Putamen (tissue), 1 donor: ENCODE measurements at places on chromosomes 5 and 9.

DNA sequence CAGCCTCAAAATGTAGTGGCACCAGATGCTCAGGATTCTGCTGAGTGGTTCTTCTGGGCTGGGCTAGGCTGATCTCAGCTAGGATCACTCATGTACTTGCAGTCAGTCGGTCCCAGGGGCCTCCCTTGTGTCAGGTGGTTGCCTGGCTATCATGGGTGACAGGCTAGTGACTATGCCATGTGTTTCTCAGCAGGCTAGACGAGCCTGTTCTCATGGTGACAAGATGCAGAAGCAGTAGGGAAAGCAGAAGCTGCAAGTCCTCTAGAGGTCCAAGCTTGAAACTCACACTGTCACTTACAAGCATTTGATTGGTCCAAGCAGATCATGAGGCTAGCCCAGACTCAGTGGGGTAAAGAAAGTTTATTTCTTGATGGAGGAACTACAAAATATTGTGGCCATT lies 15.2 kb upstream of the KCNMB1 start:
- no peak for DNase-seq

GRCh38 chr5:173265433-173265832 lies 30.4 kb upstream of the NKX2-5 start:
- no peak for DNase-seq

GRCh38 chr5:126364206-126364902 lies 58.9 kb upstream of the GRAMD2B start:
- DNase-seq = no peak

GRCh38 chr5:113256671-113257452 lies 177.9 kb downstream of the TSSK1B start:
- no peak for DNase-seq

GRCh38 chr5:133514456-133514855 lies 97.9 kb downstream of the FSTL4 start:
- no peak for DNase-seq

GRCh38 chr5:109309326-109310063 lies 100.3 kb downstream of the PJA2 start:
- peak; percentile 59 for DNase-seq

- DNase-seq = no peak
These were observed 16.5 kb upstream of the SPDL1 start for GRCh38 chr5:169567079-169567478.

DNA sequence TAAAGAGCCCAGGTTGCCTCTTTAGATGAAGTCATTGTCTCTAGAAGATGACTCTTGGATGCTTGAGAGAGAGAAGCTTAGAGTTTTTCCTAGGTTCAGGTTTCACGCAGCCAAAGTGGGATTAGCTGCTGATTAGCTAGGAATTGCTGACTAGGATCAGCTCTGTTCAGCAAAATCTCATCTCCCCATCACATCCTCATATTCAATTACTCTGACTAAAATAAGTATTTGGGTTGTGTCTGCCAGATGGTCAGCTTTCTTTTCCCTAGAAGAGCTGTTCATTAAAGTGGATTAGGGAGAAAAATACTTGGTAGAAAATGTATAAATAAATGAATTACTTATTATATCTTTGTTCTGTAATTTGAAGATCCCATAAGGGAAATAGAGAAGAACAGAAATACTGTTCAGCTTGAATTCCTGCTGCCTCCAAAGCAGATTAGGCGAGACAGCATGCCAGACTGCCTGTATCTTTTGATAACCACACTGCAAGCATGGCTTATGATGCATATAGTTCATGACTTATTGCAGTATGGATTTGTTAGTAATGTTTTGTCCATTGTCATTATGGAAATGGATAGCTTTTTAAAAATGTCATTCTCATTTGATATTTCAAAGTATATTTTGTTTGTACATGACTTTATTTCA lies 184.8 kb upstream of the CD180 start:
- no peak for DNase-seq

DNA sequence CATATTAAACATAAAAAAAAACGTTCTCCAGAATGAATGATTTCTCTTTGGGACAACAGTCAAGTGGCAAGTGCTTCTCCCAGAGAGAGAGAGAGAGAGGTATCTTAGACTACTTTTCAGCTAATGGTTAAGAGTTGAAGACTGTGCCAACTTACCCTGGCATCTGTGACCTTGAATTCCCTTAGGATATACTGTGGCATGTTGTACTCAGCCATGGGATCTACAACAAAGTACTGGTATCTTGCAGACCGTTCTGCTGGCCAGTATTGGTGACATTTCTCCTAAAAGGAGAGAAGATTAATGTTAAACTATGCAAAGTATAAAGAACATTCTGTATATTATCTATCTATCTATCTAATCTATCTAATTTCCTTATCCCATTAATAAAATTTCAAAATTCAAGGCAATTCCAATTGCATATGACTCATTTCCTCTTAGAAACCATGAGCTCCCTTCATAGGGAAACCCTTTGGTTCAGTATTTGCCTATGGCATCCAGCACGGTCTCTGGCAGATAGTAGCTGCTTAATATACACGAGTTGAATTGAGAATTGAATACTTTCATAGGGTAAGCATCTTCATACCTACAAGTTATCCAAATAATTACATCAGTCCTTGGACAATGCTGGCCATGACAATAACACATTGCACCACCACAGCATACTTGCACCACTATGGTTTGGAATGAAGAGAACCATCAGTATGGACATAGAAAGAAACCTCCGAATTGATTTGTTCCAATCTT lies 539.4 kb upstream of the DMAC1 start:
- DNase-seq = no peak

DNA sequence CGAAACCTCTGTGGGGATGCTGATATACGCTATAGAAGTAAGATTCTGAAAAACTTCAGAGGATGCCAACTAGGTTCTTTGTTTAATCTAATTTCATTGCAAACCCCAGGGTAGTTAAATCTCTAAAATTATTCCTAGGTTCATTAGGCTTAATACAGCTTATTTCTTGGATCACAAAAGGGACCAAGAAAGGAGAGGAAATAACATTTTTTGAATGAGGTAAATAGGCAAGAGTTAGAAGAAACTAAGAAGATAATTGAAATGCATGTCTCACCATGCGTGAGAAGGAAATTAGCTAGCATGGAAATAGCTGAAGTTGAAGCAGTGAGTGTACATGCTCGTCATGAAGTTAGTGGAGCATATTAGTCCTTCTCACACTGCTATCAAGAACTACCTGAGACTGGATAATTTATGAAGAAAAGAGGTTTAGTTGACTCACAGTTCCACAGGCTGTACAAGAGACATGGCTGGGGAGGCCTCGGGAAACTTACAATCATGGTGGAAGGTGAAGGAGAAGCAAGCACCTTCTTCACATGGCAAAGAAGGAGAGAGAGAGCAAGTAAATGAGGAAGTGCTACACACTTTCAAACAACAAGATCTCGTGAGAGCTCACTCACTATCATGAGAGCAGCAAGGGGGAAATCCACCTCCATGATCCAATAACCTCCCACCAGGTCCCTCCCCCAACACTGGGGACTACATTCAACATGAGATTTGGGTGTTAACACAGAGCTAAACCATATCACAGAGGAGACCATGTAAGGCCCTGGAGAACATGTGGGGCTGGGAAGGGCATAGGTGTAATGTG lies 125.1 kb upstream of the OSMR start:
- DNase-seq = no peak

- DNase-seq = no peak
These were observed 31.7 kb upstream of the TRIM14 start for GRCh38 chr9:98150721-98151120.

DNA sequence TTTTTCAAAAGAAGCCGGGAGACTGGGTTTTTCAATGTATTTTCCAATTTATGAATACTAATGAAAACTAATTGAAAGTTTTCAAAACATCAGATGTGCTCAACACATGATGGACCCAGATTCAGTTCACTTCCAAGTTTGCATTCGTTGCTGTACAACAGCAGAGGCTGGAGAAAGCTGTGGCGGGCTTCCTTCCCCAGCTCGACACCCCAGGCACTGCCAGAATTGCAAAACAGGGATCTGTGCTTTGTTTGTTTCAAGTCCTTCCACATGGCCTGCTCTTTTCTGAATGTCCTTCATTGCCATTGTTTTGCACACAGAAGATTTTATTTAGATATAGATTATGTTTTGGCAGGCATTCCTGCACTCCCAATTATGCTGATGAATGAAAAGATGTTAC lies 30.3 kb upstream of the INSYN2B start:
- DNase-seq = no peak

GRCh38 chr5:171313481-171314206 lies 4.6 kb downstream of the TLX3 start:
- DNase-seq = no peak

DNA sequence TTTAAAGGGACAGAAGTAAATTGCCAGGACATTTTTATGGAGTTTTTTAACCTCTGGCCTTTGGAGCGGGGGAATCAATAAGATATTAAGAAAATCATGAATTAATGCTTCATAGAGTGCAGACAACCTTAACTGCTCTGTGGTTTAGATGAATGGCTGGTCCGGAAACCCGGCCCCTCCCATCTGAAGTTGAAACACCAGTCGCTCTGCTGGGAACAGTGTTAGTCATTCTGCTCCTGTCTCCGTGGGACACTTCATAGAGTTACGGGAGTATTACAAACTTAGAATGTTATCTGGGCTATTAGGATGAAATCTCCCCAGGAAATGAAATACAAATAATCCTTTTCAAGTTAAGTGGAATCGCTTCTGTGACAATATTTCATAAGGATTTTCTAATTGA lies 110.1 kb upstream of the IRX2 start:
- DNase-seq = no peak

- DNase-seq = no peak
These were observed 2.2 kb downstream of the DNAJB5 start for GRCh38 chr9:34991607-34992375.

- DNase-seq = no peak
These were observed 32.9 kb upstream of the KCNIP1 start for GRCh38 chr5:170470808-170471404.

GRCh38 chr9:38434853-38435252 lies 10.6 kb upstream of the IGFBPL1 start:
- no peak for DNase-seq

GRCh38 chr5:151696470-151697061 lies 9.9 kb upstream of the SPARC start:
- DNase-seq = no peak

DNA sequence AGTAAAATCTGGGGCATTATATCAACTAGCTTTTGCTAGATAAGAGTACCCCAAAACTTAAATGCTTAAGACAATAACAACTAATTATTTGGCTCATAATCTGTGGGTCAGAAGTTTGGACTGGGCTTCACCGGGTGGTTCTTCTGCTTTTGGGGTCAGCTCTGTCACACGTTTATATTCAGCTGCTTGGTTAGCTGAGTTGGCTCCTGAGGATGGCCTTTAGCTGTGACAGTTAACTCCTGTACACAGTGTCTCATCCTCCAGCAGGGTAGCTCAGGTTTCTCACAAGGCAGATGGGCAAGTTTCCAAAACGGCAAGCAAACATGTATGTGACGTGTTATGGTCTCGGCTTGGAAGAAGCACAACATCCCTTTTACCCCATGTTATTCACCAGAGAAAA lies 488.2 kb downstream of the TLE4 start:
- no peak for DNase-seq

GRCh38 chr5:127649018-127649439 lies at the start of gene CTXN3:
Gene CTXN3 (plus strand): TSS chr5:127649082. CDS start chr5:127657522, 8,440 bp downstream.
- DNase-seq = no peak
